Mucosa of descending colon (tissue), 3 donors: ENCODE measurements at places on chromosomes 1 and 21. TPM values are rescaled to one million over a fixed set of nuclear protein-coding genes. Genes with fewer than 3 reads are reported as not detected.
A peak's percentile ranks its signal among the peaks of the same experiment; 100 is the strongest.

DNA sequence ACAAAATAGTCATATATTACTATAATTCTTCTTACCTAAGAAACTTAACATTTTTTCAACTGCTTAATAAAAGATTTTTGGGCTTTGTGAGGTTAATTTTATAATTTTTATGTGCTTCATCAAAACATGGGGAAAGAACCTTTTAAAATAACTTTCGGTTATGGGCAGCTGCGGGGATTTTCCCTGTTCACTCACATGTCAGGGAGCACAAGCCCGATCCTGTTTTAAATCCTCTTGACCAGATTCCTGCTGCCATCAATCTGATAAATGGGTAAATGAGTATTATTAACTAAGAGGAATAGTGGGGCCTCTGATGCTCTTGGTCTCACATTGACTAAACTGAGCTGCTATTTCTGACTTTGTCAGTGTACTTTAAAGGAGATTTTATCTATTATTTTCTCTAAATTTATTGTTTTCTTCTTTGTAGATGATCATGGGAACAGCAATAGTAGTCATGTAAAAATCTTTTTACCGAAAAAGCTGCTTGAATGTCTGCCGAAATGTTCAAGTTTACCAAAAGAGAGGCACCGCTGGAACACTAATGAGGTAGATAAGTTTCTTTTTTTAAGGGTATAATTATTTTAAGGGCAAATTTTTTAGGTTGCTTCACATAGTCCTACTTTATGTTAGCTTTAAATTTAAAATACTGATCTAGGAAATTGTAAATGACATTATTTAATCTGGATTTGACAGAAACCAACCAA, 39.6 kb downstream of the CAMTA1 start:
- DNase-seq: no peak

DNA sequence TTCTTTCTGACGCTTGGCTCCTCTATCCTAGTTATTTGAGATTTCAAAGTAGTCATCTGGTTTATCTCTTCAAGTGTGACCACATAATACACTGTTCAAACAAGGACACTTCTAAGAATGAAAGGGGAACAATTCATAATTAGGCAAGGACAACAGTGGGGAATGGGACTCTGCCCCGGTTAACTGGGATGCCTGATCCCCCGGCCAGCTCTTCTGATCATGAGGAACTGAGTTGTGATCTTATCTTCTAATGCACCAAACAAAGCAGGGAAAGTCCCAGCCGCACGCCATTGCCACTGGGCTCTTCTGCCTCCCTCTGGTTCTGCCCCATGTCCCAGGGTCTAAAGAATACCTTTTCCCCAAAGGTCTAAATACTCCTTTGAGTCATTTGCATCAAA, 158.2 kb upstream of the IRF2BP2 start:
- no peak for DNase-seq

Gene SEMA4A
- 2.1 TPM for total RNA-seq

GRCh38 chr1:226123591-226124471, 61.3 kb downstream of the H3-3A start:
- DNase-seq: peak; percentile 71

- DNase-seq: no peak
These were observed 16.0 kb downstream of the YARS1 start for GRCh38 chr1:32801096-32801715.

DNA sequence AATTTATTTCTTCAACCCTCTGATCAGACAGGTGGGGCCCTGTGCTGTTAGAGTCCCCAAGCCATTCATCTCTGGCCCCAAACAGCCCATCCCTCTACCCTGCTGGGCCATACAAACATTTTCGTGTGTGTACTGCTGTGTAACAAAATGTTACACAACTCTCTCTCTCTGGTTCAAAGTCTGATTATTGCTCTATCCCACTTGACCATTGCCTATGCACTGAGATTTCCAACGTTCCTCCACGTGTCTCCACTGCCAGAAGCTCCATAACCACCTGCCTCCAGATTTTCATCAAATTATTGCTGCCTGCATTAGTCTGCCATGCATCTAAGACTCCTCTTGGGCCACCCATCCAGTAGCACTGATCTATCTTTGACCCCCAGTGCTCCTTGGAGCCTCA, 104.8 kb downstream of the ELAVL4 start:
- no peak for DNase-seq

Gene IL6R
- 43.9 TPM for total RNA-seq

GRCh38 chr1:228989992-228990827, 254.9 kb downstream of the RHOU start:
- DNase-seq: peak; percentile 62

DNA sequence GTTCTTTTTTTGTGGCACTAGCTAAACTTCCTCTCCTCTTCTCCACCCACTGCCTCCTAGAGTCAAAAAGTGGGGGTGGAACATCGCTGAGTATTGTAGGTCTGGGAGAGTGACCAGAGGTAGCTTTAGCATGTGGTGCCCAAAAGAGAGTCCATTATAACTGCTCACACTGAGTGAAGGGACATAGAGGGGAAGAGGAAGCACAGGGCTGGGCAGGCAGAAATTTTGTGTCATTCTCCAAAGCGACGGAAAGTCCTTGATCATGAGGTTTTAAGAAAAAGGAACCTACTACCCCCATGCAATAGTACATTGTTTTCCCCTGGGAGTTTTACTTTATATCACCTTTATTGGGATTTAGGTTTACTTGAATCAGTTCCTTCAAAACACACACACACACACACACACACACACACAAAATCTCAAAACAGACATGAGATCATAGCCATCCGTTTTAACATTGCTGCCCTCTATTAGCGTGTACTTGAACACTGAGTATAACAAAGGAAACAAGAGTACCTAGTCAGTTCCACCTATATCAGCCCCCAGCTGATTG, 4.1 kb downstream of the CD84 start:
- no peak for DNase-seq

Gene ALX3
- total RNA-seq: not detected

GRCh38 chr1:116510361-116510760, 60.5 kb downstream of the CD58 start:
- no peak for DNase-seq

Gene CFHR4
- not detected for total RNA-seq

- DNase-seq: no peak
These were observed 151.9 kb upstream of the CTTNBP2NL start for GRCh38 chr1:112244131-112244530.

Gene SPAG17
- not detected for total RNA-seq

- no peak for DNase-seq
These were observed 67.8 kb upstream of the KLHDC7A start for GRCh38 chr1:18412882-18413353.

- no peak for DNase-seq
These were observed 21.0 kb downstream of the CLCA4 start for GRCh38 chr1:86567878-86568277.

DNA sequence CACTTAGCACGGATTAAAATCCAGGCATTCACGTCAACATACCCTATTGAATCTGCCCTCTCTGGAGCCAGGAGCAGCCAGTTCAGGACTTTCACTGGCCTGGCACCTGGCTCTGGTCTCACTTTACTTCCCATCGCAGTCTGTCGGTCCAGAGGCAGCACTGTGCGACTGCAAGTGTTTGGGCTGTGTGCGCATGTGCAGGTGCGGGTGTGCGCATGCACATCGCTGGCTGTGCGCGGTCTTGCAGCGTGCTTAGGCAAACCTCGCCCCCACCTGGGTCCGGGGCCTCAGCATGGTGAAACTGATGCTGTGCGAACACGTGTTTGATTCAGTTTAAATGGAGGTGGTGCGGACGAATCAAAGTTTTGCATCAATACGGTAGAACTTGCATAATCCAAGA, 38.0 kb downstream of the ATF3 start:
- no peak for DNase-seq

DNA sequence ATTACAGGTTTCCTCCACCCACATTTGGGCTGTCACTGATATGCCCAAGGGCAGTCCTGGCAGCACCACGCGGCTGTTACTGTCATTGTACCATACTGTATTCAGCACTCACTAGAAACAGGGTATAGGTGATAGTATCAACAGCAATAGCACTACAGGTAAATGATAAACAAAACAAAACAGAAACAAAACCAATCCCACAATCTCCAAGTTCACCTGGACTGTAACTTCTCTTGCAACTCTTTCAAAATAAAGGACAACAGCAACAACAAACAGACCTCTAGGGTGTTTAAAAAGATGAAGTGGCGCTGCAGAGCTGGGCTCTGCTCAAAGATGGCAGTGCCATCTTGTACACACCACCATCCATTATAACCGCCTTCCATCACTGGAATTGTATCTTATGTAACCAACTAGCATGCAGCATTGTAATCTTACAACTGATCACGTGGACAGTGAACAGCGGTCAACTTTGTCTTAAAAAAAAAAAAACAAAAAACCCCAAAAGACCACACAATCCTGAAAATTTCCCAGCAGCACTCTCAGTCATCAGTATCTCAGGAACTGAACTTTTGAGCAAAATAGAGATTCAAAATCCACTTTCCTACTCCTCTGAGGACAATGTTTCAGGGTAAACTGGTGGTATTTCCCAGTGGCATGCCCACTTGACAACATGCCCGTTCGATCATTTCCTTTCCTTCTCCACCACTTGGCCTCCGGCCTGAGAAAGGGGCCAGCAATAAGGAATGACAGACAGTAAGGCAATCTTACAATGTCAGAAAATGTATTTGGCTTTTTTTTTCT, 3.8 kb downstream of the IRF2BP2 start:
- DNase-seq: no peak

- no peak for DNase-seq
These were observed 81.9 kb downstream of the SLC25A24 start for GRCh38 chr1:108117945-108118902.

GRCh38 chr1:183444243-183444642, 26.1 kb upstream of the NMNAT2 start:
- no peak for DNase-seq

Gene RIMKLA
- total RNA-seq: 14.5 TPM

DNA sequence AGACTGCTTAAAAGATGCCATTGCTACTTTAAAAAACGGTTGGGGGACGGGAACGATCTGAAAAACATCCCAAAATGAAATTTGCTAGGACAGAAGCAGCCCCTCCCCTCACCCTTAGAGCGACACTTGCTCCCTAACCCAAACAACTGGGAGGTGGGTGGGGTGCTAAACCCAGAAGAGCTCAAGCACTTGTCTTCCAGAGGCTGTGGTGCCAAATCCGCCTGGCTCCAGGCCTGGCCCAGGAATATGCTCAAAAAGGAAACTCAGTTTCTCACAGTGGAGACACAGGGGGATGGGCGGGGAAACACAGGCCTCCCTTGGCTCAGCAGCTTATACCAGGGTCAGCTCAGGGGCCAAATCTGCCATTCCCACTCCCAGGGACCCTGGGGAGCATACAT, 644 bp upstream of the PBXIP1 start:
- peak; percentile 48 for DNase-seq

Gene UBAP2L
- 92.7 TPM for total RNA-seq

GRCh38 chr1:229636042-229636441, 10.0 kb downstream of the URB2 start:
- DNase-seq: no peak

GRCh38 chr1:153217212-153217611, at the start of gene PRR9:
Gene PRR9, plus strand, starts transcription at chr1:153217584. Its CDS starts 561 bp downstream, at chr1:153218145.
- DNase-seq: no peak
